Daoy (cell line): ENCODE measurements at places on chromosomes 3 and 15. TPM values are rescaled to one million over a fixed set of nuclear protein-coding genes. Genes with fewer than 3 reads are reported as not detected.

DNA sequence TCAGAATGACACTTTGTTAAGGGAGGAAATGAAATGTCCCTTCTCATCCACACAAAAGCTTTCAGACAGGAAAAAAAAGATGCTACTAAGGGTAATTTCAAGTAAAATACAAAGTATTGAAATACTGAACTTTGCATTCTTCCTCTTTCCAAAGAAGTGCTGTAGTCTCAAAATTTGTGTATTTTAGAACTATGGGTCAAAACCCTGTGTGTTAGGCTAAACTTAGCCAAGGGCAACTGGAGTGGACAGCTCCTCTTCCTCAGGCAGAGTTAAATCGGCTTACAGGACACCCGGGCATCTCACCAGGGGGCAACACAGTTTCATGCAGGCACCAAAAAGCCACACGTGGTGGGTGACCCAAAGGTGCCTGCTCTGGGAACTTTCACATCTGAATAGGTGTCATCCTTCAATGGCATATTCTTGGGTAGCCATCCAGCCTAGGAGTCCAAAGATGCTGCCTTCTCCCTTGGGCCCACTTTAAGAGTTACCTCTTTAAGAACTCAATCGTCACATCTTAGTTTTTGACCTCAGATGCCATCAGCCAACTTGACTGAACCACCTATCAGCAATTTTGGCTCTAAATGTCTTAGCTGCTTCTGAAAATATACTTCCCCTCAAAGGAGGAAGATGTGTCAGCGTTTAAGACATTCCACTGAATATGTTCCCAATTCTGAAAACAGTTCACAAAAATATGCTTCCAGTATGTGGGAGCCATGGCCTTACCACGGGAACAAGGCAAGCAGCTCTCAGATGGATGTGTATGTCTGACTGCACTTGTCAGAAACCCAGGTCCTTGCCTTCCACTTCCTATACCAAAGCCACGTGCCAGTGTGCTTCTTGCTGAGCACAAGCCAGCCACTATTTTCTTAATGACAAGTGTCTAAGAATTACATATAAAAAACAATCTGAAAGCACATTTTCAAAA lies 32.2 kb upstream of the MUC13 start:
- no peak for DNase-seq

- DNase-seq, result no peak
Measured at GRCh38 chr15:69056365-69056764, 41.9 kb downstream of the NOX5 start.

DNA sequence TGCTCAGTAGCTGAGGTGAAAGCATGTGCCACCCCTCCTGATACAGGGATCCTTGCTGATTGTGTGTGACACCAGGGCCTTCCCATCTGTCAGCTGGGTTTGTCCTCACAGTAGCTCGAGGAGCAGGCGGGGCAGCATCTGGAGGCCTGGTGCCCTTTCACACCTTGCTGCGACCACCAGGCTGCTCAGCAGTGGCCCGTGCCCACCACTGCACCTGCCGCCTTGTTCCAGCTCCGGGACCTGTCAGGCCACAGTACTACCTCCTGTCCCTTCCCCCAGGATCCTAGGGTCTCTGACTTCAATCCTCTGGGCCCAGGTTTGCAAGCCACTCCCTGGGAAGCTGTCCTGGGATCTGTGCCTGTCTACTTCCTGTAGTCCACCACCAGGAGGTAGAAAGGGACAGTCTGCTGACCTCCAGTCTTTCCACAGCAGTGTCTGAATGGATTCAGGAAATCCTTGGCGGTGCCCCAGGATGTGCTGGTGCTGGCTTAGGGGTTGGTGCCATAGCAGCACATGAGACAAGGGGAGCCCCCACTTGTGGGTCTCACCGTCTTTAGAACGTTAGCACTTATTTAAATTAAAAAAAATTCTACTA lies 27.5 kb downstream of the APBA2 start:
- DNase-seq, result no peak

DNA sequence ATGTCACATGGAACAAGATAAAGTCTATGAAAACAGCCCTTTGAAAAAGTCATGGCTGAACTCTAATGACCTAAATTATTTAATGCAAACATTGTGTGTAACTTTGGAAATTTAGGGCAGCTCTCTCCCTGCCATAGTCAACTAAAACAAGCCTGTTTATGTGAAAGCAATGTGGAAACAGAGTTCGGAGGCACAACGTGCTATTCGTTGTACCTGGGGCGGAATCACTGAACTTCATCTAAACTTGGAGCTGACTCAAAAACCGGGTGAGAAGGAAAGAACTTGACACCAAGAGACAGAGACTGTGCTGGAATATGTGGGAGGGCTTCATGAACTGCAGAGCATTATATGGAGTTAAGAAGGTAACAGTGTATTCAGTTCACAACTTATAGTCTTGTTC lies 764.9 kb upstream of the GOLIM4 start:
- no peak for DNase-seq

GRCh38 chr3:16869261-16870005 lies 15.3 kb upstream of the PLCL2 start:
- no peak for DNase-seq

MTMR10 gene
- total RNA-seq, result 10.4 and 11.7 TPM in 2 replicates
